ENCODE measurements at places on chromosomes 12 and 14. TPM values are rescaled to one million over a fixed set of nuclear protein-coding genes. Genes with fewer than 3 reads are reported as not detected.
A peak's percentile ranks its signal among the peaks of the same experiment; 100 is the strongest.

GRCh38 chr14:81298122-81298521 is 77.4 kb upstream of the GTF2A1 start:
- DNase-seq, result no peak

- no peak for DNase-seq
These were observed 453.9 kb downstream of the MED13L start for GRCh38 chr12:115823635-115824034.

GRCh38 chr12:55847033-55847432 is 4.3 kb upstream of the MMP19 start:
- DNase-seq, result peak; percentile 52

DNA sequence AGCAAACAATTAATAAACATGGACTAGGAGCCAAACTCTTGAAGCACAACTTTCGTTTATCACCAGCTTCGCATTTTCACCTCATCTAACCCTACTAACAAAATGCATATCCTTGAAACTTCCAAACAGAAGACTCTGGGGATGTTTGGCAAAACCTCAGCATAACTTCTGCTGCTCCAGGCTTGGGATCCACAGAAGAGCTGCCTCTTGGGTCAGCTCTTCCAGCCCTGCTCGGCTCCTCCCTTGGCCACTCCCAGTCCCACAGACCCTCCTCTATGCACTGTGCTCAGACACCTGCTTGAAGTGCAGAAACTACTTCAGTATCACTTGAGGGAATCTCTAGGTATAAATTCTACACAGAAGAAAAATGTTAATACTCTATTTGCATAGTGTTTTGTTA is 110.0 kb upstream of the AMIGO2 start:
- no peak for DNase-seq

CLEC4A gene
- total RNA-seq, result not detected

LRRK2 gene
- total RNA-seq, result 0.65 TPM

TAS2R42 gene
- not detected for total RNA-seq
